ENCODE measurements at places on chromosomes 11 and 22.

DNA sequence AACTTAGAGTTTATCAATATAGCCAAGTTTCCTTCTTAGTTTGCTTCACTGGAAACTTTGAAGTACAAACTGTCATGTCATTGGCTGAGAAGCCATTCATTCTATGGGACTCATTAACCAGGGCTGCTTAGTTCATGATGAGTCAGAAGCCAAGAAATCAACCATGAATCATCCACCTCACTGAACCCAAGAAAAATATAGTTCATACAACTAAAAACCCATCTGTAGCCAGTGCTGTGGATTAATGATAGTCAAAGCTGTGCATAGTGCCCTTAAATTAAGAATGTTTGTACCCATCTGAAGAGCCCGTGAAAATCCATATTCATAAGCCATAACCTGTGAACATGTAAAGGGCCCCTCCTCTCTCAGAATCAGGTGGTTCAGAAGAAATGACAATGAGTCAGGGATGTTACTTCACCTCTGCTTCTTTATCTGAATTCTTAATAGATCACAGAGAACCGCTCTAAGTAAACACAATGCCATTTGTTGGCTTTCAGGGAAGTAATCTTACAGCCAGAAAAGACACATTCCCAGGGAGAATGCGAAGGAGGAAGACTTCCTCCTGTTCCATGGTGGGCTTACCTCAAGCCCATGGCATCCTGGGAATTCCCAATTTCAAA lies 25.4 kb downstream of the MMP20 start:
- DNase-seq: no peak

- no peak for DNase-seq
Observed at GRCh38 chr11:36509201-36509639, 852 bp downstream of the TRAF6 start.

GRCh38 chr22:48239461-48240147 lies 1477.2 kb downstream of the TBC1D22A start:
- no peak for DNase-seq

- no peak for DNase-seq
Observed at GRCh38 chr11:16512899-16513241, 156.5 kb upstream of the SOX6 start.

GRCh38 chr11:35303596-35304385 lies 115.6 kb downstream of the SLC1A2 start:
- DNase-seq: no peak

- DNase-seq: no peak
Observed at GRCh38 chr11:129643031-129643721, 172.5 kb upstream of the TMEM45B start.

GRCh38 chr11:112533682-112534081 lies 273.0 kb upstream of the PLET1 start:
- no peak for DNase-seq

- no peak for DNase-seq
Observed at GRCh38 chr11:35964841-35965240, 21.0 kb downstream of the LDLRAD3 start.

DNA sequence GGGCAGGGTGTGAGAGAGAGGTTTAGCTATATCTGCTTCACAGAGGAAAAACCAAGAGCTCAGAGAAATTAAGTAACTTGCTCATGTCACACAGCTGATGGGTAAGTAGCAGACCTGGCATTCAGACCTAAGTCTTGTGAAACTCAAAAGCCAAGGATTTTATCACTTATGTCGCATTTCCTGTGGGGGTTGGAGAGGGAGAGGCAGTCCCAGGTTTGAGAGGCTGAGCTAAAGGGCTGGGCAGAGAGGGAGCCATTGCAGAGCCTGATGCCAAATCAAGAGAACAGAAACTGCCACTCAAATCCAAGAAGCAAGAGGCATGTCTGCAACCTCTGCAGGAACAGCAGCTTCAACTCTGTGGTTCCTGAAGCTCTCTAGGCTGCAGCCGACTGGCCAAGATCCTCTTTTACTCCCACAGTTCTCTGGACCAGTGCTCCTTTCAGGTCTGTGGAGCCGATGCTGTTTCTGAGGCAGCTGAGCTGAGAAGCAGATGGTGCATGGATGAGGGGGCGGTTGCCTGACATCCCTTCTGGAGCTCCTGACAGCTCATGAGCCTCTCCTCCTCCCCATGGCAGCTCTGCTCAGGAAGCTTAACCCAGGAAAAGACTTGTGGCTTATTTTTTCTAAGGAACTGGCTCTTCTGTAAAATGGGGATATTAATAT lies 47.6 kb upstream of the NAV2 start:
- DNase-seq: no peak

DNA sequence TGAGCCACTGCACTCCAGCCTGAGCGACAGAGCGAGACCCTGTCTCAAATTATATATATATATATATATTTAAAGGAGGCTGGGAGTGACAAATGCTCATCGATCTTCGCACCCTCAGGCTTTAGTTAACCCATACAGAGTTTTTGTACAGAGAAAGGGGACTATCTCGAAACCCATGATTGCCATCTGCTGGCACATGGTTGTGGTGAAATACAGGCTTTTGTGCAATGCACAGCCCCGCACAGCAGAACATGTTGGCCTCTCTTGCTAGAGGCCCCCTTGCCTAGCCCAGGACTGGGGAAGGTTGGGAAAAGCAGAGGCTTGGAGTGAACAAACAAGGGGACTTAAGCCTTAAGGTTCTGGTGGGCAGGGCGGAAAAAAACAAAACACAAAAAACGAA lies 3.6 kb downstream of the MYBPC3 start:
- DNase-seq: no peak

GRCh38 chr11:67060111-67060522 lies 3.5 kb downstream of the RHOD start:
- no peak for DNase-seq

DNA sequence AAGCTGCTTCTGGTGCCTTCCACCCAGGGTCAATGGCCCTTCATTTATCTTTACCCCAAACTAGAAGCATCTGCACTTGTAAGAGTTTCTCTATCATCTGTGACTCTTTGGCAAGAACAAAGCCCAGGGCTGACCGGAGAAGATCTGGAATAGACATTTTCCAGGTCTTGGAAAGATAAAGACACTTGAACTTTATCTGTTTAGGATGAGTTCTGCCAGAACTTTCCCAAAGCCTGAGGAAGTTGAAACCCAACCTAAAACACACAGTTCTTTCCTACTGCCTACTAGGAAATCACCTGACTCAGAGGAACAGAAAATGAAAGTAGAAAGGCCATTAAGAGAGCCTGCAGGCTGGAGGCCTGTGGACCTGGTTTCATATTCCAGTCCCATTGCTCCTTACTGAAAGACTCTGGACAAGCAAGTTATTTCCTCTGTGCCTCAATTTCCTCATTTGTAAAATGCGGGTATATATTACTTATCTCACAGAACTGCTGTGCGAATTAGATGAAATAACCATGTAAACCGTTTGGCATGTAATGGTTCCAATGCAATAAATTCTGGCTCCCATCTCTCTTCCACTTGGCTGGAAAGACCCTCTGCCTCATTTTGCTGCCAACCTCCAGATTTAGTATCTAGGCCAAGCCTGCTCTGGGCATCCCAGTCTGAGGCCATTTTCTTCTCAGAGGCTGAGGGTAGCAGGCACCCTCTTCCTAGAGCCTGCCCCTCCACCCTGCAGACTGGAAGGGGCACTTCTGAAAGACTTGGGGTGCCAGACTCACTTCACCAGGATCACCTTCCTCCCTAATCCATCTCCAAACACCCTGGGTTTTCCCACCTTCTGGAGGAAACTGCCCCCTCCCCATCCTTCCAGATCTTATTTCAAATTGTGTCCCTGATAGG lies 1.2 kb downstream of the UBE2L6 start:
- DNase-seq: no peak

- no peak for DNase-seq
Observed at GRCh38 chr11:77968337-77968736, 26.1 kb downstream of the INTS4 start.

GRCh38 chr11:133835593-133836548 lies 9.4 kb downstream of the SPATA19 start:
- DNase-seq: no peak

- no peak for DNase-seq
Observed at GRCh38 chr11:2929531-2929949, 320 bp upstream of the PHLDA2 start.

GRCh38 chr22:50272044-50272802 lies 2.0 kb upstream of the MAPK11 start:
- no peak for DNase-seq

GRCh38 chr11:124109377-124109776 lies 5.9 kb upstream of the VWA5A start:
- no peak for DNase-seq

DNA sequence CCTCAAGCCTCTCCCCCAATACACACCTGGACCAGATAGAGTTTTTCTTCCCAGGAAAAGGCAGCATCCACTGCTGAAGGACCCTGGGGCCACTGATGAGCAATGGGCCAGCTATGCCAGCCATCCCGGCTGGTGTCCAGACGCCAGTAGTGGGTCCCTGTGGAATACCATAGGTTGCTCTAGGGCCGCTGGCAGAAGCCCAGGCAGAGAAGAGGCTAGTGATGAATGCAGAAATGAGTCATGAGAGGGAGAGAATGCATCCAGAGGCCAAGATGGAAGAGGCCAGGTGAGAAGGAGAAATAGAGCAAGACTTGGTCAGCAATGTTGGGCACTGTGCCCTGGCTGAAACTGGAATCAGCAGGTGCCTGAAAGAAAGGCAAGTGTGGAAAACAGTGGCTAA lies 8.9 kb downstream of the HPX start:
- DNase-seq: no peak

GRCh38 chr11:28738549-28738948 lies 630.4 kb downstream of the METTL15 start:
- no peak for DNase-seq

DNA sequence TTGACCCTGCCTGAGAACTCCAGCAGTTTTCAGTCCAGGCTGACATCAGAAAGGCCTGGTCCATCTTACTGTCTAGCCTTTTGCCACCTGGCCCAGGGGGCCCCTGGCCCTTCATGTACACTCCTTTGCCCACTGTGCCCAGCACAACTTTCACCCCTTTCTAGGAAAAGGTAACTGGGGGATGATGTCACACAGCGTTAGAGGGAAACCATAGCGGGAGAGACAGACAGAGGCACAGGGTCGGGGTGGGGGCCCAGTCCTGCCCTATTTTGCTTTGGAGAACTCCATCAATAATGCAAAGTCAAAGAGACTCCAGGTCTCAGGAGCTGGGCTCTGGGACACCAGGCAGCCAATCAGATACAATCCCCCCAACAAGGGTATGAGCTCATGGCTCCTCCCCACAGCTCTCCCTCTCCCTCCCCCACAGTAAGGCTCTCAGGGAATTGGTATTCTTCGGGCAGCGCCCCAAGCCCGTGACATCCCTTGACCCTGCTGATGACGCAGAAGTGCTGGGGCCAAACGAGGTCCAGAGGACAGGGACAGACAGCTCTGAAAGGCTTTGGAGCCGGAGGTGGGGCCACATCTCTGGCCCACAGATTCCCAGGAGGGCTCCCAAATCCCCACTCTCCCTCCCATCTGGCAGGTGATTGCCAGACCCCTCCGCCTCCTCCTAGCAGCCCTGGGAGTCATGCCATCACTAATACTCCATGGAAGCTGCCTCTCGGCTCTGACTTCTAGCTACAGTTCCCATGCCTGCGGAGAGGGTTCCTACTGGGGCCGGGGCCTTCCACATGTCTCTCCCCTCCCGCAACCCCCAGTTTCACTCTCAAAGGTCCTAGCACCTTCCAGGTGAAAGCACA lies 5.9 kb downstream of the USP2 start:
- no peak for DNase-seq

- DNase-seq: no peak
Observed at GRCh38 chr11:76392870-76393269, 11.7 kb downstream of the GVQW3 start.

- no peak for DNase-seq
Observed at GRCh38 chr11:133953547-133953946, 3.2 kb downstream of the IGSF9B start.

GRCh38 chr11:130582981-130583380 lies 134.5 kb downstream of the ADAMTS15 start:
- no peak for DNase-seq

DNA sequence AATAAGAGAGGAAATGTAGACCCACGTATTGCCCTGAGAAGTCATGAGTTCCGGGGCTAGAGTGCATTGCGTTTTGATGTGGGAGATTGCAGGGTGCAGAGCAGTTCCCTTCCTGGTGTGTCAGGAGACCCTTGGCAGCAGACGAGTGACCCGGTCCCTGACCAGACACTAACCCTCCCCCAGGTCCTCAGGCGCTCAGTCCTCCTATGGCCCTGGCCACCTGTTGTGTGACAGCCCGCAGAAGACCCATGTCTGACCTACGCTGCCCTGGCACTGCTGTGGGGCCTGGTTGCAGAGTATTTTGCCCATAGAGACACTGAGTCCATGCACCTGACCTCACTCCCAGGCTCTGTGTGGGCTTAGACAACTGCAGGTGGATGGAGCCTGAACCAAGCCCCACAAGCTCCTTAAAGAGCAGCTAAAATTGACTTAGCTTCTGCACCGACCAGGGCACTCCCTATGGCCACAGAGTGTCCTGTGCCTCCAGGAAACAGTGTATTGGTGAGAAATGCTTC lies 833.8 kb downstream of the TBC1D22A start:
- no peak for DNase-seq

GRCh38 chr22:24841261-24841660 lies 35.2 kb downstream of the SGSM1 start:
- DNase-seq: no peak

- no peak for DNase-seq
Observed at GRCh38 chr11:19480540-19480939, 232.1 kb upstream of the NAV2 start.

- DNase-seq: no peak
Observed at GRCh38 chr11:32890843-32891656, 1.6 kb upstream of the QSER1 start.

DNA sequence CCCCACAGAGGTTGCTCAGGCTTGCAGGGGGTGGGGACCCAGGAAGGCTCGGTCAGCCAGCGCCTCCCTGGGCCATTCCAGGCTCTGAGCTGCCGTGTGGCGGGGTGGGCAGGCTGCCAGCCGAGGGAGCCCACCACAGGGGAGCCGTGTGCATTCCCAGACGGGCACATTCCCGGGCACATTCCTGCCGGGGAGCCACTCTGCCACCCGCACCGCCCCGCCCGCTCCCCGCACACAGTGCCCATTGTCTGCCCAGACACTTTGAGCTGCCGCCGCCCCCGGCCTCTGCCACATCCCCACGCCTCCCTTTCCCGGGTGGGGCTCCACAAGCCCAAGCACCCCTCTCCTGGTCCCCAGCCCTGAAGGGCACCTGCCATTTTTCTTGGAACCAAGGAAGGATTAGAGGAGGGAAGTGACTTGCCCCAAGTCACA lies 27.4 kb downstream of the RPL3 start:
- no peak for DNase-seq

DNA sequence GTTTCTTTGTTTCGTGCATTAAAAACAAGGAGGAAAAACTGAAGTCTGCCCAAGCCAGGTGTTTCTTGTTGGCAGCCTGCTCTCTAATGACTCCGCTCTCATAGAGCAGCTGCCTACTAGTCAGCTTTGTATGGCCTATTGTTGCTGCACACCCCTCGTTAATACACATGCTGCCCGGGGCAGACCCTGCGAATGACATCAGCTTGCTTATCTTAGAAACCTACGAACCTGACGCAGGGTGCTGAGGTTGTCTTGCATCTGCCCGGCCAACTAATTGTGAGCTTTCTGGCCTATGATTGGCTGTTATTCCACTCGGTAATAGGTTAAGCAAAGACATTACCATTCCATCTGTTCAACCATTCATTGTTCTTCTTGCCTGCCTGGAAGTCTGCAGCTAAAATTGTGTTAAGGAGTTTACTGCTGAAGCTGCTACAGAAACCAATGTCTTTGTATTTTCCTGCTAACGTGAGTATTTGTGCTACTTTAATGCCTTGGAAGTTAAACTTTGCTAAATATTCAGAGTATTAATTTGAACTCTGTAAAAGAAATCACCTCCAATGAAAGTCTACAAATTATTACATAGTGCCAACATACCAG lies 37.5 kb downstream of the ZC3H12C start:
- DNase-seq: no peak

Measured in esophagus squamous epithelium (tissue), 5 donors.